ENCODE measurements at places on chromosomes 4 and X. TPM values are rescaled to one million over a fixed set of nuclear protein-coding genes. Genes with fewer than 3 reads are reported as not detected.
A peak's percentile ranks its signal among the peaks of the same experiment; 100 is the strongest.

DNA sequence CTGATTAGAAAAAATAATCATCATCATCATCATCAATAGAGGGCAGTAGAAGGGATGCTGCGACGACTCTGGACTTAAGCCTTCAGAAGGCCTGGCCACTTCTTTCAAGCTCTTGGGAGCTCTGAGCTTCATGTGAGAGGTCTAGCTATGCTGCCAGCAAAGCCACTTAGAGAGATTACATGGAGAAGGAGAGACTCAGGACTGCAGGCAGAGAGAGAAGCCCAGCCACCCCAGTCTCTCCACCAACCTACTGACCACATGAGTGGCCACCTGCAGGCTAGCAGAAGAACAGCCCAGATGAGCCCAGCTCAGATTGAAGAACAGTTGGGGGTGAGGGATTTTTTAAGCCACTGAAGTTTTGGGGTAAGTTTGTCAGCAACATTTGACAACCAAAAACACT is 17.1 kb upstream of the TMEM150C start:
- H3K36me3 ChIP-seq, result no peaks in the 10 kb centered on the region
- H3K4me1 ChIP-seq, result no peaks in the 10 kb centered on the region
- H3K4me3 ChIP-seq, result no peak overlapping the region

DNA sequence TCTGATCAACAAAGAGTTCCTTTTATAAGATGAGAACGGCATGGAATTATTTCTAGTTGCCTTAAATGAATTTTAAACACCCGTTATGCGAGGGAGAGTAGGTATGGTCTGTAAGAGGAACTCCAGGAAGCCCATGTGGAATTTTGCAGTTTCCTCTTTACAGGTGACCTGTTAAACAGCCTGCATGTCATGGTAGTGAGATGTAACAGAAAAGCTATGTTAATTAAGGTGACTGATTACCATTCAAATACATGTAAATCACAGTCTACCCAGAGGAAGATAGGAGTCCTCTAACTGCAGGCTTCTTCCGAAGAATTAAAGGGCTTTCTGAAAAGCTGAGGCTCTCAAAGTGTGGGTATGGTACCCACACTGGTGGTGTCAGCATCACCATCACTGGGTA is 163.6 kb downstream of the CBR4 start:
- H3K4me1 ChIP-seq, result peaks cover 98% of the 10 kb centered on the region
- DNase-seq, result no peak
- H3K4me3 ChIP-seq, result no peak overlapping the region
- H3K27me3 ChIP-seq, result no peaks in the 10 kb centered on the region

DNA sequence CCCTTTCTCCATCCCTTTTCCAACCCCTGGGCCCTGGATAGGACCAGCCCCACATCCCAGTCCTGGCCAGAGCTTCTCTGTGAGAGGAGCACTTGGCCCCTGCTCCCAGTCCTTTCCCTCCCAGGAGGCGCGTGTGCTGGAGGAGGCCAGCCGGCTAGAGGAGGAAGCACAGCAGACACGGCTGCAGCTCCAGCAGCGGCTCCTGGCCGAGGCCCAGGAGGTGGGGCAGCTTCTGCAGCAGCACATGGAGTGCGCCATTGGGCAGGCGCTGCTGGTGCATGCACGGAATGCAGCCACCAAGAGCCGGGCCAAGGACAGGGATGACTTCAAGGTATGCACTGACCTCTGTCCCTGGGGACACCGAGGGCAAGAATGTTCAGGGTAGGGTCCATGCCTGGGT is 87.5 kb downstream of the EVC start:
- H3K36me3 ChIP-seq, result no peaks in the 10 kb centered on the region
- no peak overlapping the region for H3K27ac ChIP-seq
- no peak overlapping the region for H3K4me3 ChIP-seq
- no peaks in the 10 kb centered on the region for H3K27me3 ChIP-seq

GRCh38 chrX:39450234-39450977 is 647.4 kb downstream of the BCOR start:
- no peak overlapping the region for H3K4me3 ChIP-seq
- no peaks in the 10 kb centered on the region for H3K27me3 ChIP-seq
- H3K36me3 ChIP-seq, result no peaks in the 10 kb centered on the region

- peak overlapping the region; percentile 70 for H3K27ac ChIP-seq
- no peaks in the 10 kb centered on the region for H3K4me1 ChIP-seq
- no peaks in the 10 kb centered on the region for H3K27me3 ChIP-seq
Observed at GRCh38 chrX:119583431-119584059, 9.2 kb downstream of the UBE2A start.

DNA sequence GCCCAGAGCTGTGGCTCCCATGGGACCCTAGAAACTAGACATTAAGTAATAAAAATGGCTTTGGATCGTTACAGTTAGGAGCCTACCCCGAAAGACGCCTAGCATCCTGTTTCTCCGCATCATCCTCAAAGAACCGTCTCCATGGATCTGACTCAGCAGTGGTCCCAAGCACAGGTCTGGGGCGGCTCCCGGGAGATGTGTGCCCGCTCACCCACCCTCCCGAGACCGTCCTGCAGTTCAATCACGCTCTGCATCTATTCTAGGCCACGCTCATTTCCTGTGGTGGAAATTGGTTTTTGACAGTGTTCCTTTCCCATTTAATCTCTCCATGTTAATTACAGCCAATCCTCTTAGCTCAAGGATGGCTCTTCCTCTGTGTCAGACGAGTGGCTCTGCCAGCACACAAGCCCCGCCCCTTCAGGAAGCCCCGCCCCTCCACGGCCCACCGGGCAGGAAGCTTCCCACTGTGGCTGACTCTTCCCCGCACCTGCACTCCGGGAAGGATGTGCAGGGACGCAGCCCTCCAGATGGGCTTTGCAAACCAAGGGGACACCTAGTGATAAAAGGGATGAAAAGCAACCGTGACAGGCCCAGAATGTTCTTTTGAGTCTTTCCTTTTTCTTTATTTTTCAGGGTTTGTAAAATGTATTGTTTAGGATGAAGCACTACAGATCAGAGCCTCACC is 34.5 kb upstream of the HELT start:
- no peaks in the 10 kb centered on the region for H3K36me3 ChIP-seq
- no peaks in the 10 kb centered on the region for H3K27me3 ChIP-seq
- H3K4me1 ChIP-seq, result no peaks in the 10 kb centered on the region
- DNase-seq, result peak; percentile 55
- H3K27ac ChIP-seq, result no peak overlapping the region
- H3K4me3 ChIP-seq, result no peak overlapping the region

DNA sequence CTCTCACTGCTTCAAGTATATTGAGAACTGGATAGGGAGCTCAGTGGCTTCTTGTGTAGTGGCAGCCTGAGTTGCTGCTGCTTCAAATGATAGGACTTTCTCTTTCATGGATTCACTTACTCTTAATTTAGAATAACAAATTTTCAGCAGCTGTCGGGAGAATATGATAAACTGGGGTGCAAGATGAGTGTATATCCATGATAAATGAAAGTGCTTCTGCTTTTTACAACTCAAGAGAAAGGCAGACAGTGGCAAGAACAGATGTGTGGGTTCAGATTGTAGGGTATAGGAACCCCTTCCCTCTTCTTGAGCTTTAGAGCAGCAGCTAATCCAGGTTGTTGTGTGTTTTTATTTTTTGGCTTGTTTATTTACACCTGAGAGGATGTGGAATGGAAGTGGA is 1.0 kb downstream of the SH3BGRL start:
- H3K4me1 ChIP-seq, result no peaks in the 10 kb centered on the region
- DNase-seq, result no peak
- no peaks in the 10 kb centered on the region for H3K27me3 ChIP-seq
- peak overlapping the region; percentile 52 for H3K4me3 ChIP-seq
- peak overlapping the region; percentile 60 for H3K27ac ChIP-seq

GRCh38 chr4:56055991-56056390 is 107.2 kb downstream of the CEP135 start:
- peaks cover 15% of the 10 kb centered on the region for H3K27me3 ChIP-seq
- H3K4me3 ChIP-seq, result no peak overlapping the region
- no peaks in the 10 kb centered on the region for H3K36me3 ChIP-seq

GRCh38 chr4:18342847-18343246 is 321.3 kb upstream of the LCORL start:
- H3K27ac ChIP-seq, result no peak overlapping the region
- H3K4me1 ChIP-seq, result no peaks in the 10 kb centered on the region
- H3K27me3 ChIP-seq, result no peaks in the 10 kb centered on the region
- H3K36me3 ChIP-seq, result no peaks in the 10 kb centered on the region
- no peak overlapping the region for H3K4me3 ChIP-seq

DNA sequence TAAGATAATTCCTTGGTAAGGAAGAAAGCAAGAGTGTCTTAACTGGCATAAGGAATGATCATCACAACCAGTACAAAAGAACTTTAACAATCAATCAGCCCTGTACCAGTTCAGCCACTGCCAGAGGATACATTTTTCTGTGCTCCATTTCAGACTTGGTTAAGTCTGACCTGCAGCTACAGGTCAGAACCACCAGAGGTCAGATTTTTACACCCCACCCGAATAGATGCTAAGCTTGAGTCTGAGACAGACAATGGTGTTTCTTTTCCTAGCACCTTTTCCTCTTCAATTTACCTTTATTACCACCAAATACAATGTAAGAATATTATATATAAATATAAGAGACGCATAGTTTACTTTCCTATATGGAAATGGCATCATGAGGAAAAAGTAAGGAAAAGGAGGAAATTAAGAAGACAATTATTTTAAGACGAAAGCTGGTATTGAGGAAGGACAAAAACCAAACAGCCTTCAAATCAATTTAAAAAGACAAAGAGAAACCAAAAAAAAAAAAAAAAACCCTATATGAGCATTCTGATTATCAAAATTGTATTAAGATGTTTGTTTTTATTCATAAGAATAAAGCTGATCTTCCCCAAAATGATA is 215.3 kb upstream of the TTC29 start:
- no peak overlapping the region for H3K4me3 ChIP-seq
- H3K27ac ChIP-seq, result no peak overlapping the region
- no peak for DNase-seq
- no peaks in the 10 kb centered on the region for H3K27me3 ChIP-seq
- H3K36me3 ChIP-seq, result no peaks in the 10 kb centered on the region
- H3K4me1 ChIP-seq, result no peaks in the 10 kb centered on the region

GRCh38 chr4:106421441-106422296 is 53.1 kb upstream of the GIMD1 start:
- peaks cover 5% of the 10 kb centered on the region for H3K27me3 ChIP-seq
- no peak for DNase-seq

- no peak for DNase-seq
- no peaks in the 10 kb centered on the region for H3K27me3 ChIP-seq
- no peaks in the 10 kb centered on the region for H3K36me3 ChIP-seq
- H3K4me3 ChIP-seq, result no peak overlapping the region
Observed at GRCh38 chr4:53010318-53010717, 148.2 kb downstream of the RASL11B start.

GRCh38 chr4:5462254-5462835 is 246.0 kb downstream of the EVC2 start:
- no peaks in the 10 kb centered on the region for H3K36me3 ChIP-seq
- no peak for DNase-seq
- H3K27ac ChIP-seq, result no peak overlapping the region
- H3K4me1 ChIP-seq, result no peaks in the 10 kb centered on the region

GRCh38 chr4:173025131-173025530 is 143.5 kb upstream of the GALNT7 start:
- DNase-seq, result peak; percentile 57
- H3K27me3 ChIP-seq, result no peaks in the 10 kb centered on the region
- H3K4me1 ChIP-seq, result no peaks in the 10 kb centered on the region
- no peak overlapping the region for H3K4me3 ChIP-seq
- no peaks in the 10 kb centered on the region for H3K36me3 ChIP-seq

DNA sequence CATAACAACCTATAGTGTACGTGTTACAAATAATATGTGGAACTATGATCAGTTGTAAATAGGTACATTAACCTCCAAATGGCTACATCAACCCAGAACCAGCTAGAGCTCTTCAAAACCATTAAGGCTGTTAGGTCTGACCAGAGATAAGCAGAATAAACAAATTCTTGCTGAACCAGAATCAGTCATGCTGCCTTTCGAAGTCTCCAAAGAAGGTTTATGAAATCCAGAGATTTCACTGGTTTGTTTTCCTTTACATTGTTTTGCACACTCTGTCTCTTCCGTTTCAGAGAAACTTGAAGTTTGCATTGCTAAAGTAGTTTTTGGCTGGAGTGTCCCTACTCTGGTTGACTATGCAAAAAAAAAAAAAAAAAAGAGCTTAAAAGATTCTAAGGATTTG is 177.3 kb upstream of the SLIT2 start:
- DNase-seq, result no peak
- H3K4me1 ChIP-seq, result no peaks in the 10 kb centered on the region
- H3K27ac ChIP-seq, result no peak overlapping the region
- H3K4me3 ChIP-seq, result no peak overlapping the region

GRCh38 chr4:13032936-13033335 is 451.2 kb downstream of the RAB28 start:
- no peaks in the 10 kb centered on the region for H3K36me3 ChIP-seq
- no peak overlapping the region for H3K4me3 ChIP-seq
- H3K27me3 ChIP-seq, result no peaks in the 10 kb centered on the region
- H3K4me1 ChIP-seq, result no peaks in the 10 kb centered on the region
- H3K27ac ChIP-seq, result no peak overlapping the region

DNA sequence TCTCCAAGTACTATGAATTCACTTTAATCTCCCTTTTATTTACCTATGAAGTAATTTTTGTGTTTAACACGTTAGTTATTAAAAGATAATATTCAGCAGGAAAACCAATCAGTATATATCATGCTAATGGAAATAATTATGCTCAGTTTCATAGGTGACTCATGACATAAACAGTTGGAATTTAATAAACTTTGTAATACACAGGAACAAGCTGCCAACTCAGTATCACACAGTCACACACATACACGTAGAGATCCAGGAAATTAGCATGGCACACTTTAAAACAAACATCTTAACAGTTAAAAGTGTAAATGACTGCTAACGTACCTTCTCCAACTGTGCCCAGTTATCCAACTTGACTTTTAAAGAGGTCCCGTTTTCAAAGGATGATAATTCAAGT is 2.3 kb downstream of the SPATA4 start:
- no peak overlapping the region for H3K4me3 ChIP-seq
- no peaks in the 10 kb centered on the region for H3K36me3 ChIP-seq
- H3K4me1 ChIP-seq, result peaks cover 7% of the 10 kb centered on the region
- no peak for DNase-seq

GRCh38 chr4:152458801-152459302 is 77.0 kb downstream of the FBXW7 start:
- no peaks in the 10 kb centered on the region for H3K27me3 ChIP-seq
- no peak overlapping the region for H3K4me3 ChIP-seq
- H3K27ac ChIP-seq, result no peak overlapping the region
- no peaks in the 10 kb centered on the region for H3K4me1 ChIP-seq
- DNase-seq, result no peak

PRSS12 gene
- not detected for total RNA-seq

RBMXL3 gene
- total RNA-seq, result not detected

YY2 gene
- 0.38 TPM for total RNA-seq

IDUA gene
- total RNA-seq, result 6.0 TPM

FGD1 gene
- 6.7 TPM for total RNA-seq

SMS gene
- 50.2 TPM for total RNA-seq

NKAP gene
- total RNA-seq, result 7.0 TPM

TKTL2 gene
- total RNA-seq, result not detected

LONRF3 gene
- 1.3 TPM for total RNA-seq

CT45A1 gene
- not detected for total RNA-seq
